ENCODE measurements at places on chromosomes 16 and 17.

DNA sequence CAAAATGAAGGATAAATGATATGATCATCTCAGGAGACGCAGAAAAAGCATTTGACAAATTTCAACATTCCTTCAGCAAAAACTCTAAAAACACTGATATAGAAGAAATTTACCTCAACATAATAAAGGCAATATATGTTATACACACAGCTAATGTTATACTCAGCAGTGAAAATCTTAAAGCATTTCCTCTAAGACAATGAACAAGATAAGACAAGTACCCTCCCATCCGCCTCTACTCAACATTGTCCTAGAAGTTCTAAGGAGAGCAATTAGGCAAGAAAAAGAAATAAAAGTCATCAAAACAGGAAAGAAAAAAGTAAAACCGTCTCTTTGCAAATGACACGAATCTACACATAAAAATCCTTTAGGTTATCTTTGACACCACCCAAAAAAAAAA, 1432.8 kb downstream of the CDH11 start:
- no peak for DNase-seq

DNA sequence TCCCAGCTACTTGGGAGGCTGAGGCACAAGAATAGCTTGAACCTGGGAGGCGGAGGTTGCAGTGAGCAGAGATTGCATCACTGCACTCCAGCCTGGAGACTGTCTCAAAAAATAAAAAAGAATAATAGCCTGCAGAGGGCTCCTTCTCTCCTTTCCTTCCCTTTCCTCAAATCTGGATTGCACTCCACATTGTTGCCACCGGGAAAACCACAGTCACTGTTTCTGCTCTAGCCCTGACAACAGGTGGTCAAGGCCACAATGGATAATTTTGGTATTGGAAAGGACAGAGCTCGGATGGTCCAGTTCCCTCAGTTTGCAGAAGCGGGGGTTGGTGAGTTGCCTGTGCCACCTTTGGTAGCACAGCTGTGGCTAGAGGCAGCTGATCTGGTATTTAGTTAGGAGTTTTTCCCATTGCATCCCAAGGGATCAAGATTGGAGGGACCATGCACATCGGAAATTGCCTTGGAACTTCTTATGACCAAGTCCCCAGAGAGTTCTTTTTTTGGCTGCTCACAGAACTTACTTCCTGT, 44.7 kb upstream of the PRSS54 start:
- DNase-seq: no peak

DNA sequence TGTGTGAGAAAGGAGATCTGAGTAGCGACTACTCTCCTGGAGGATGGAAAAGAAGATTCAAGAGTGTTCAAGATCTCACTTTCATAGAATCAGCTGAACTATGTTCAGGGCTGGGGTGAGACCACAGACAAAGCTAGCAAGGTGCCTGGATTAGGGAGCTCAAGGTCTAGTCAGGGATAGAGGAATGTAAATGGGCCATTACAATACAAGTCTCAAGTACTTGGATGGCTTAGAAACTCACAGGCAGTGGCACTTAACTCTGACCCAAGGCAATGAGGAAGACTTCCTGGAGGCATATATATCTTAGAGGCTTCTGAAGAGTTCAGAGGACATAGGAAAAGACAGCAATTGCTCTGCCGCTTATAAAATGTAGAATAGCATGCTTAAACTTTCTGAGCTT, 184.9 kb upstream of the CDH11 start:
- no peak for DNase-seq

DNA sequence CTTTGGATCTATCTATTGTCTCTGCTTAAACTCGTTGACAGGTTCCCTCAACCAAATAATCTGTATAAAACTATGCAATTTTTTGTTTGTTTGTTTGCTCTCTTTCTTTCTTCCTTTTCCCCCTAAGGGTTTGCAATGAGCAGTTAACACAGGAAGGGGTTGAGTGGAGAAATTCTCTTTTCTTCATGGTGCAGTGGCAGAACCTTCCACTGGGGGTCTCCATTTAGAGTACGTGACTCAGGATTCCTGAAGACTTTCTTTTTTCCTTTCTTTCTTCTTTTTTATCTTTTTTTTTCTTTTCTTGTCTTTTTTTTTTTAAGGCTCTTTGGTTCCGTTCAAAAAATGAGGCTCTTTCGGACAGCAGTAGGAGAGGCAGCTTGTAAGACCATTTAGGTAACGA, 19.5 kb upstream of the RBFOX1 start:
- DNase-seq: no peak

- no peak for DNase-seq
Measured at GRCh38 chr17:68824707-68825106, 130.5 kb downstream of the ABCA8 start.

DNA sequence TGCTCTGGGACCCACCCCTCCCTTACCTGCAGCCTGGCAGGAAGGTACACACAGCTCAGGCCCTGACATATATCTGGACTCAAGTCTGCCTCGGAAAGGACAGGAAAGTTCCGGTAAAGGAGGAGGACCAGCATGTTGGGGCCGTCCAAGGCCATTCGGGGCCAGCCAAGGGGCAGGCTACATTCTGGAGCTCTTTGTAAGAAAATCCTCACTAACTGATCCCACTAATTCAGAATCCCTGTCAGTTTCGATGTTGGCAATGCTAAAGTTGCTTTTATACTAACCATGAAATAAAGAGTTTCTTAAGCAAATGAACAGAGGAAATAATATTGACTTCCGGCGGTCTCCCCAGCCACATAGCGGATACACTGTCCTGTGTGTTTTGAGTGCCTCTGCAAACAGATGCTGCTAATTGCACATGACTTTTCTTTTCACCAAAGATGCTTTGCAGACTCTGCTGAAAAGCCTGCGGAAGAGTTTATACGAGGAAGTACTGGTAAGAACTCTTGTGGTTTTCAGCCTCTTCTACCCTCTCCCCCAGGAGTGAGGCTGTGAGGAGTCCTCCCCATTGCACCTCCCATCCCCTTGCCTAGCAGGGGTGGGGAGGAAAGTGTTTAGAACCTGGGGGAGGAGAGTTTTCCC, 54.8 kb downstream of the PLXDC1 start:
- no peak for DNase-seq

GRCh38 chr17:34377078-34377823, 14.2 kb upstream of the CCL1 start:
- DNase-seq: no peak

DNA sequence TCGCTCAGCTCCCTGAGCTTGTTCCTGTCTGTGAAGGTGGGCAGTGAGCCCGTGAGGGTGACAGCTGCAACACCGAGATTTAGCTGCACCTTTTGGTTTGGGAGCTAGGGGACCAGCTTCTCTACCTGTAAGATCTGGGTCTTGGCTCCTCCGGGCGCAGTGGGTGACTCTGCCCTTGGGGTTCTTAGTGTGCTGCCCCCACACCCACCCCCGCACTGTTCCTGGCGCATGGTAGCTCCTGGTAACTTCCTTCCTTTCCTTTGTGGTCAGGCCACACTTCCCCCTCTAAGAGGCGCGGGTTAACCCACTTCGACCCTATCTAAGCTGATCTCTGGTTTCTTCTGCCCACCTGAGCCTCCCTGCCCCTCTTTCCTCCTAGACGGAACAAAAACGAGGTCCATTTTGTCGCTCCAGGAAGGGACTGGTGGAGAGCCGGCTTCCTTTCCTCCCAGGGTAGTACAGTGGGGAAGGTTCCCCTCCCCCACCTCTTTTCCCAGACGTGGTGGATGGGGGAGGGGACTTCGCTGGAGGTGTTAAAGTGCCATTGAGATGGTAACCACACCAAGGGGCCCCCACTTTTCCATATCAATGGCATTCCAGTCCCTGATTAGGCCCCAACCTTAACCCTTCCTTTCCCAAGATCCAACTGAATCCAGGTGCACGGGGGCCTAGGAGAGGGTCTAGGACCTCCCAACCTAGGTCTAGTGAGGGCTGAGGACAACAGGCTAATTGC, 4.6 kb upstream of the CLDN9 start:
- no peak for DNase-seq

- peak; percentile 36 for DNase-seq
Measured at GRCh38 chr17:78993241-78993956, 13.7 kb upstream of the LGALS3BP start.

DNA sequence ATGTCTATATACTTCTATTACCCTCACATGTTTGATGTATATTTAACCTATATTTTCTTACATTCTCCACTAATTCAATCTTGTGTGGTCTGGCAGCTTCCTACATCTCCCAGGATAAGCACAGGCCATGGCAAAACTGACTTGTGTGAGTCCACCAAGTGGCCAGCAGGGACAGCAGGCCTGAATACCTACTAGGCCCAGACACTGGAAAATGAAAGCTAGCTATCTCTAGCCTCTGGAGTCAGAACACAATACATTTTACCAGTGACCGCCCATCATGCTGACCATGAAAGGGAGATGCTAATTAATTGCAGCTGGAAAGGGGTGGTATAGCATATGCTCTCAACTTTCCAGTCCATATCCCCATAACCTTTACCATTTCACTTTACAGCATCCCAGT, 132.3 kb downstream of the PCTP start:
- DNase-seq: no peak

DNA sequence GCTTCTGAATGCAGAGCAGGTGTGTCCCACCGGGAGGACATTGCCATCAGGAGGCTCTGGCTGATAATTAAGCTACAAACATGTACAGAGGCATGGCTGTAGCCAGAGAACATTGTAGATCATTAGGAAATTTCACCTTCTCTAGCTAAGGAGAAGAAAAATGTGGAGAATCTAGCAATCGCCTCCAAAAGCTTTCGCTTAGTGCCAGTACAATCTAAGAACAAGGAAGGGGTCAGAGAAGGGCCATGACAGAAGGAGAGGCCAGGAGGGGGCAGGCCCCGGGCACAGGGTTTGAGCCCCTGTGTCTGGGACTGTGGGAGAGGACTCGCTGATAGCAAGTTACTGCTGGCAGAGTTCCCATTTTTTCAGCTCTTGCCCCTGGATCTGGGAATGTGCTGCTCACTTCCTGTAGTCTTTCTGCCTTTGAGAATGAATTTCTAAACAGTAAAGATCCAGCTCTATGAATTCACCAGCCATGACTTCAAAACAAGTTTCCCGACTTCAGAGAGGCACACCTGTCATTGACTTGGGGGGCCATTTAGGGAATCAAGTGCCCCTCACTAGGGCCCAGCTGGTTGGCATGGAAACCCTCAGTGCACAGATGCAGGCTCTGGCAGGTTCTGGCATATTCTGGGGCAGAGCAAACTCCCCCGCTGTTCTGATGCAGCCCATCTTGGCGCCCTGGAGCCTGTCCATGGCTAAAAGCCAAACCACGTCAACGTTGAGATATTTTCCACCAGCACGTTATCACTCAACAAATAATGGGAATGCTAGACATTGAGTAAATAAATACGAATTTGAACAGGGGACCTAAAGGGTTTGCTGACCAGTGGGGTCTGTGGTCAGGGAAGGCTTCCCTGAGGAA, 59.5 kb upstream of the CACNG4 start:
- no peak for DNase-seq

- DNase-seq: no peak
Measured at GRCh38 chr17:17204041-17204591, 2.0 kb downstream of the PLD6 start.

DNA sequence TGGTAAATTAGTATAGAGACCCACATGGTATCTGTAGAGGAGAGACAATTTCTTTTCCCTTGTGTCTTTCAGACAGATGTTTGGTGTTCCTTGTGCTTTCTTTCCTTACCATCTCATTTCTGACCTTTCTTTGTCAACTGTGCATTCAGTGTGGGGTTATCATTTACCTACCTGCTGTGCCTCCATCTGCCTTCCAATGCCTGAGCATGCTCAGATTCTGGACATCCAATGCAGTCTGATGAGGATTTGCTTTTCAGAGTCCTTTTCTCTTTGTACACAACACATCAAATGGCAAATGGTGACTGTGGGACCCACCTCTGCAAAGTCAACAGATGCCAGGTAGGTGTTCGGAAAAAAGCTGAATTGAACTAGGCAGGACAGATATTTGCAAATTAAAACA, 364.8 kb downstream of the CA10 start:
- DNase-seq: no peak

DNA sequence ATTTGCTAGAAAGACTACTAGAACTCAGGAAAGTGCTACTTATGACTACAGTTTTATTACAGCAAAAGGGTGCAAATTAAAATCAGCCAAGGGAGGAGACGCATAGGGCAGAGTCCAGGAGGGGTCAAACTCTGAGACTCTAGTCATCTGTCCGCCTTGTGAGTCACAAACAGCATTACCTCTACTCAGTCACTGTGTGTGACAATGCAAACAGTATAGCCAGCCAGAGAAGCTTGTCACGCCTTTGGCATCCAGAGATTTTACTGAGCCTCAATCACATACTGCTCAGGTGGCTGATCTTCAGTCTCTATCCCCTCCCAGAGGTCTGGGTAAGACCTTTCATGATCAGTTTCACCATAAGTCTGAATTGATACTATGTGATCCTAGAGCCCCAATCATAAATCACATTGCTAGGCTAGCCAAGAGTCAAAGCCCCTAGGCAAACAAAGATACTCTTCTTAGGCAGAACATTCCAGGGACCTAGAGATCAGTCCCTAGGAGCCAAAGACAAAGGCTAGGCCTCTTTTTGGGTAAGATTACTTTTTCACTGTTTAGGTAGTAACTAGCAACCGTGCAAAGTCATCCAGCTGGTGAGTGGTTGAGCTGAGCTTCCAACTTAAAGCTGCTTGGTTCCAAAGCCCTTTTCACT, 48.8 kb upstream of the CLEC19A start:
- no peak for DNase-seq

GRCh38 chr16:65119901-65120401, 1.9 kb downstream of the CDH11 start:
- DNase-seq: no peak

GRCh38 chr17:82369211-82369610, 2.4 kb upstream of the UTS2R start:
- DNase-seq: no peak

DNA sequence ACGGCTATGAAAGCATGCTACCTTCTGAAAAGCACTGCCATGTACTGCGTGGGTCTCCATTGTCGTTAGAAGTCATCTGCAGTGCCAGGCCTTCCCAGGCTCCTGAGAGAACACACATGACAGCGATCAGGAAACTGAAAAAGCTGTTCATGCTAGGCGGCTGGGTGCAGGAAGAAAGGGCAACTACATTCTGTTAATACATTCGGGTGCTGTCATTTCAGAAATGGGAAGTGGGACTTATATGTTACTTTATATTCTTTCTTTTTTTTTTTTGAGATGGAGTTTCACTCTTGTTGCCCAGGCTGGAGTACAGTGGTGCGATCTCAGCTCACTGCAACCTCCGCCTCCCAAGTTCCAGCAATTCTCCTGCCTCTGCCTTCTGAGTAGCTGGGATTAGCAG, 19.9 kb downstream of the CFAP20 start:
- no peak for DNase-seq

Measured in stimulated activated CD4-positive, alpha-beta T cell treated with anti-CD3 and anti-CD28 coated beads, Interleukin-1b, Interleukin-23, amount 100 ng/mL, for 48 hours (primary cell).